ENCODE measurements at places on chromosomes 7 and 10. TPM values are rescaled to one million over a fixed set of nuclear protein-coding genes. Genes with fewer than 3 reads are reported as not detected.

Gene SUN3
- total RNA-seq: not detected

Gene HOXA9
- not detected for total RNA-seq

Gene PHKG1
- total RNA-seq: not detected

Gene HKDC1
- total RNA-seq: 0.49 TPM

Gene HOXA1
- 0.28 TPM for total RNA-seq

Gene MALRD1
- not detected for total RNA-seq

Gene NPY4R2
- total RNA-seq: not detected

Gene PALS2
- total RNA-seq: 3.7 TPM

Gene TAS2R4
- 0.42 TPM for total RNA-seq

Gene IL6
- total RNA-seq: 1.1 TPM

Gene SLC39A12
- not detected for total RNA-seq

Gene PNLIPRP2
- total RNA-seq: not detected

All from airway epithelial cell (primary cell).